Naive thymus-derived CD4-positive, alpha-beta T cell (primary cell): ENCODE measurements at places on chromosomes 2 and 18. TPM values are rescaled to one million over a fixed set of nuclear protein-coding genes. Genes with fewer than 3 reads are reported as not detected.

DNA sequence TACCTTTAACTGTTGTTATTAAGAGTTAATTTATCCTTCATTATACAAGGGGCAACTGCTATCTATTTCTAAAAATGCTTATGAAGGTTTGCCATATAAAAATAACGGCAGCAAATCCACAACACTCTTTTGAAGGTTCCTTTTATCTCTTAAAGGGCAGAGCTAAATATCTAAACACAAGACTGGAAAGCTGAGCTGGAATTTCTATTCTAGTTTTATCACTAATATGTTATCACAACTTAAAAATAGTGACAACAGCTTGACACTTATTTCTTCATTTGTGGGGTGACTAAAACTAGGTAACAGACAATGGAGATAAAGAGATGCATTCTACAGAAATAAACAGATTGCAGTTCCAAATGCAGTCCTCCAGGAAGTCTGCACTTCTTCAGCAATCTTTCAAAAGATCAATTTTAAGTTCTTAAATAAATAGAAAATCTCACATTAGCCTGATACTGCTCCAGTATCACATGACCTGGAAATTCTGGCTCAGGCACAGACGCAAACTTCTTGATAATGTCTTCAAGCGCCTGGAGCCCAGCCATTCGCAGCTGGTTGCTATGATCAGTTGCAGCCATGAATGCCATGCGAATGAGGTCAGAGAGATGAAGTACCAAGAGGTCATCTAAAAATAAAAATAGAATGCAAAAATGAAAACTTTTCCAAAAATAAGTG, 54.0 kb upstream of the STRN start:
- no peak for DNase-seq

- no peak for DNase-seq
Observed at GRCh38 chr18:13511961-13512577, 214.3 kb downstream of the FAM210A start.

- DNase-seq, result no peak
Observed at GRCh38 chr18:23710946-23711345, 21.7 kb downstream of the LAMA3 start.

DNA sequence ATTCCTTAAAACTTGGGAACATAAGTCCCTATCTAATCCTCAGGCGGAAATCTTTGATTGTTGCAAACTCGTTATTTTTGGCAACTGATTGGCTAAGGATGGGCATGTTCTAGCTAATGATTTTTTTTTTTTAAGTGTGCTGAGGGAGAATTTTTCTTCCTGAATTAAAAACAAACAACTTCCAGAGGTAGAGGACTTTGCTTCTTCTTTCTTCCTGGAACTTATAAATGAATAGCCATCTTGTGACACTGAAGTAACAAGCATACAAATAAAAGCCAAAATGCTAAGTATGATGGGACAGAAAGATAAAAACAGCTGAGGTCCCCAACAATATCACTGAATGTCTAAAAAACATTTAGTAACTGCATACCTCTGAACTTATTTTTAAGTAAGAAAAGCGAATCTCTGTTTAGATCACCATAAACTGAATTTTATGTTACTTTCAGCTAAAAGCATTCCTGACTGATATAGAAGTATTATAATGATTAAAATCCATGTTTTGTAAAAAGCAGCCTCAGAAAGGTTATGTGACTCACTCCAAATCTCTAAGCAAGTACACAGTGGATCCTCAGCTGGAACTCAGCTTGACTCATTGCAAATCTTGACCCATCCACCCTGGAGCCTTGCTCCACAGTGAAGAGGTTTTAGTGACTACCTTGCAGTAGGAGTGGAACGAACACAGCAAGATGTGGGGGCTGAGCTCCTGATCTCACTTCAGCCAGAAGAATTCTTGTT, 344.4 kb downstream of the CLIP4 start:
- DNase-seq, result no peak

- no peak for DNase-seq
Observed at GRCh38 chr2:45833968-45834344, 182.5 kb downstream of the PRKCE start.

The UGT1A10 gene
- not detected for total RNA-seq

GRCh38 chr2:144508172-144508851, 11.6 kb downstream of the ZEB2 start:
- no peak for DNase-seq

DNA sequence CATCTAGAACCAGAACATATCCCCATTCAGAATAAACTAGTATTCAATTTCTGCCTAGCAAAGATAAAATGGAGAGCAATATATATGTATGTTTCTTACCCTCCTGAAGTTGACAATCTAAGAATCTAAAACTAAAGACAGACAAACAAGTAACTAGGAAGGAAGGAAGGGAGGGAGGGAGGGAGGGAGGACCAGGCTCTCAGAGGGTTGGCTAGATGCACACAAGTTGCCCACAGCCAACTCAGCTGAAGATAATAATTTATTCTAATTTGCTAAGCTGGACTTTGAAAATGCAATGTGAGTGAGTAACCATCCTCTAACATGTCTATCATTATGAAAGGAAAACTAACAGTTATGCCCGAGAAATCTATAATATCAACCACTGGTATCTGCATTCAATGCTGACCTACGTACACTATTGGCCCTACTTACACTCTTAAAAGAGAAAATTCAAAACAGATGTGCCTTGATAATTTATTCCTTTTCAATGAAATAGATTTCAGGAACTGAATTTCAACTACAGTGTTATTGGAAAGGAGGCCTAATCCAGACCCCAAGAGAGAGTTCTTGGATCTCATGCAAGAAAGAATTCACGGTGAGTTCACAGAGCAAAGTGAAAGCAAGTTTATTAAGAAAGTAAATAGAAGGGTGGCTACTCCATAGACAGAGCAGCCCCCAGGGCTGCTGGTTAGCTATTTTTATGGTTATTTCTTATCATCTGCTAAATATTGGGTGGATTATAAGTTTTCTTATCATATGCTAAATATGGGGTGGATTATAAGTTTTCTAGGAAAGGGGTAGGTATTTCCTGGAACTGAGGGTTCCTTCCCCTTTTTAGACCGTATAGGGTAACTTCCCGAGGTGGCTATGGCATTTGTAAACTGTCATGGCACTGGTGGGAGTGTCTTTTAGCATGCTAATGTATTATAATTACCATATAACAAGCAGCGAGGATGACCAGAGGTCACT, 288.5 kb upstream of the SLC39A10 start:
- no peak for DNase-seq
